ENCODE measurements at places on chromosomes 7 and 10.

GRCh38 chr7:100722480-100723212, 2.4 kb downstream of the EPO start:
- DNase-seq = no peak

- DNase-seq = no peak
These were observed 245.9 kb downstream of the MTERF1 start for GRCh38 chr7:91634485-91635177.

DNA sequence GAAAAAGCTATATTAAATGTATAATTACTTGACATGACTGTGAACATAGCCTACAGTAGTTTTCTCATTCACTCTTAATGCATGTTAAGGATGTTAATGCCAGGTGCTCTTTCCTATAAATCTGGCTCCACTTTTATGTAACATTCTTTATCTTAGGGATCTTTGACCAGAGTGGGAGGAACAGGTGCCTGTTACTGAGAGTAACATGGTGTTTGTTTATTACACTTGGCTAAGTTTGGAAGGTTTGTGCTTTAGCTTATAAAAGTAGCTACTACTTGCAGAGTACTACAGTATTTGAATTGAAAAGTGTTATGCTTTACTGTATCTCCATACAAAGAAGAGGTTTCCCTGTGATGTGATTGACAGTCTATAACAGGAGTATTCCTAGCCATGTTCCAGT, 183.4 kb downstream of the DYNC1I1 start:
- no peak for DNase-seq

GRCh38 chr7:77698042-77698625, 1.9 kb downstream of the RSBN1L start:
- no peak for DNase-seq

- DNase-seq = no peak
These were observed 6.9 kb downstream of the PARP12 start for GRCh38 chr7:140055833-140056232.

GRCh38 chr7:7251742-7252141, 69.4 kb downstream of the C1GALT1 start:
- DNase-seq = no peak
